IgD-negative memory B cell (primary cell): ENCODE measurements at places on chromosomes 2 and 18. TPM values are rescaled to one million over a fixed set of nuclear protein-coding genes. Genes with fewer than 3 reads are reported as not detected.

Gene CHRND
- polyA plus RNA-seq: not detected

Gene KLHL29
- 0.11 TPM for polyA plus RNA-seq

Gene PDCD1
- polyA plus RNA-seq: 0.19 TPM

Gene CYP27A1
- 0.83 TPM for polyA plus RNA-seq

Gene ESCO1
- 11.4 TPM for polyA plus RNA-seq

Gene IL36A
- not detected for polyA plus RNA-seq

Gene PLGLB2
- not detected for polyA plus RNA-seq
